Hematopoietic multipotent progenitor cell treated with erythropoietin and hydrocortisone succinate and interleukin-3 and kit ligand, for 4 days (in vitro differentiated cells): ENCODE measurements at places on chromosomes 5 and 9.

- DNase-seq = no peak
These were observed 337.8 kb downstream of the GADD45G start for GRCh38 chr9:89942643-89943042.

GRCh38 chr5:102959055-102959454 is 160.9 kb downstream of the GIN1 start:
- no peak for DNase-seq

GRCh38 chr5:178625679-178626483 is 969 bp downstream of the CLK4 start:
- DNase-seq = peak; percentile 71

DNA sequence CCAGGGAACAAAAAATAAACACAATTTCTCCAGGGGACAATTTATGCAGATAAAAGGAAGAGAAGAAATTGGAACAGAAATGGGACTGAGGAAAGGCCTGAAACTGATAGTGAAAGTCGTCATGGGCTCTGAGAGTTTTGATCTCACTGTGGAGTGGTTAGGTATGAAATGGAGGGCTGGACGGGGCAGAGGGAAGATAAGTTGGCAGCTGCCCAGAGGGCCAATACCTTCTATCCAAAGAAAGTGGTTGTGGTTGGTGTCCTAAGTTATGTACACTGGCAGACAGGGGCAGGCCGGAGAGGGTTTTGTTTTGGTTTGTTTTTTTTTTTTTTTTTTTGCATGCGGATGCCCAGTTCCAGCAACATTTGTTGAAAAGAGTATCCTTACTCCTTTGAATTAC is 46.1 kb downstream of the ZNF618 start:
- DNase-seq = peak; percentile 31

DNA sequence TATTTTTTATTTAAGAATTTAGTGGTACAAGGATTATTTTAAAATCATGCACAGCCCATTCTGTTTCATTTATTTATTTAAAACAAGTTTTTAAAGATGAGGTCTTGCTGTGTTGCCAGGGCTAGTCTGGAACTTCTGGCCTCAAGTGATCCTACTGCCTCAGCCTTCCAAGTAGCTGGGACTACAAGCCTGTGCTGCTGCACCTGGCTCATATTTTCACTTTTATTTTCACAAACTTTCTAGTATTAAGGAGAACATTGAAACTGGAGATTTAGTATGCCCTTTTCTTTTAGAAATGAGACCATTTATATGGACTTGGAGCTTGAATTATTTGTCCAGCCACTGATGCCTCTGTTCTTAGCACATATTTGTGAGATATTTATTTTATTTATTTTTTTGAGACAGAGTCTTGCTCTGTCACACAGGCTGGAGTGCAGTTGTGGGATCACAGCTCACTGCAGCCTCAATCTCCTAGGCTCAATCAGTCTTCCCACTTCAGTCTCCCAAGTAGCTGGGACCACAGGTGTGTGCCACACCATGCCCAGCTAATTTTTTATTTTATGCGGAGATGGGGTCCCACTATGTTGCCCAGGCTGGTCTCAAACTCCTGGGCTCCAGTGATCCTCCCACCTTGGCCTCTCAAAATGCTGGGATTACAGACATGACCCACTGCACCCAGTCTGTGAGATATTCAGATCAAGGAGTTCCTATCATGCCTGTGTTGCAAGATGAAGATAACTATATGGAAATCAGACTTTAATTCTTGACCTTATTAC is 7.4 kb downstream of the DMXL1 start:
- DNase-seq = no peak

DNA sequence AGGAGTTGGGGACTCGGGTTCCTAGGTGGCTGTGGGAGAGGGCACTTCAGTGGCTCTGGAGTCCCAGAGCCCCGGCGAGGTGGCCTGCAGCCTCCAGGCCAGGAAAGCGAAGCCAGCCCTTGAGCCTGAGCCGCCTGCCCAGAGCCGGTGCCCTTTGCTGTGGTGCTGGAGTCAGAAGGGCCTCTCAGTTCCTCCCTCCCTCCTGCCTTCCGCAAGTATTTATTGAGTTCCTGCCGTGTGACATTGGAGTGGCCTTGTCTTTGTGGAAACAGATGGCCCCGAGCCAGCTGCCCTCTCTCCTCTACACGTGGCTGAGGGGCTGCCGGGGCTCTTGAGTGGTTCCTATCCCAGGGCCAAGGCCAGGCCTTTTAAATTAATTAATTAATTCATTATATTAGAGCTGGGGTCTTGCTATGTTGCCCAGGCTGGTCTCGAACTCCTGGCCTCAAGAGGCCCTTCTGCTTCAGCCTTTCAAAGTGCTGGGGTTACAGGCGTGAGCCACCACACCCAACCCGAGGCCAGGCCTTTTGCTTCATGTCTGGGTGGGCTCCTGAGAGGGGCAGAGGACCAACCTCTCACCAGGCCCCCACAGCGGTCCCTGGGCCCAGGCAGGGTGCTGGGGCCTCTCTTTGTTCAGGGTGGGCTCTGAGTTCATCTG is 45.6 kb upstream of the IER5L start:
- no peak for DNase-seq

DNA sequence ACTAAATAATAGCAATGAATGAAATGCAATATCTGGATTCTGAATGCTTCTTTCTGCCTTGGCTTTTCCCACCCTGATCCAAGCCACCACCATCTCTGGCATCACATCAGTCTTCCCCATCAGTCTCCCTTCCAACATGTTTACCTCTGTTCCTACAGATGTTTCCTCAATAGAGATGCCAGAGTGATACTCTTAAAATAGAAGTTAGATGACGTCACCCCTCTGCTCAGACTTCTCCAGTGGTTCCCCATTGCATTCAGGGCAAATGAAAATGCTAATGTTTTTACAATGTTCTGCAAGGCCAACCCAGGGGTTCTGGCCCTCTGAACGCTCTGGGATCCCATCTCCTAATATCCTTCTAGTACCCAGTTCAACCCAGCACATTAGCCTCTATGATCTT is 305.8 kb downstream of the TRIM32 start:
- peak; percentile 31 for DNase-seq

DNA sequence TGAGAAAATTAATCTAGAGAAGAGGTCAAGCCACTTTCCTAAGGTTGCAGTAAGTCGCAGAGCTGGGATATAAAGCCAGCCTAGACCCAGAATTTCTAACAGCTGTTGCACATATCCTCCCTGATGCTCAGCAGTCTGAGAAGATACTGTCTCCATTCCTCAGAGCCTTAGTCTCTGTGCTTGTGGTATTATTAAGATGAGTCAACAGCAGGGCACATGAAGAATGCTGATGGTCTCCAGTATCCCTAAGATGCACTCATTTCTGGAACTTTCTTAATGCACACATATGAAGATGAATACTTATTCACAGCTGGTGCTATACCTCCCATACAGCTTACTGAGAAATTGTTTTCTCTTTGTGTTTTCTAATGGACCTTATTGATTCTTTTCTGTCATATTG is 32.5 kb downstream of the SGCD start:
- DNase-seq = no peak

GRCh38 chr5:41095324-41096101 is 24.4 kb upstream of the MROH2B start:
- no peak for DNase-seq

- peak; percentile 84 for DNase-seq
These were observed 12.0 kb upstream of the C9 start for GRCh38 chr5:39376293-39376714.

- DNase-seq = no peak
These were observed 4.4 kb upstream of the DIAPH1 start for GRCh38 chr5:141623186-141623585.

DNA sequence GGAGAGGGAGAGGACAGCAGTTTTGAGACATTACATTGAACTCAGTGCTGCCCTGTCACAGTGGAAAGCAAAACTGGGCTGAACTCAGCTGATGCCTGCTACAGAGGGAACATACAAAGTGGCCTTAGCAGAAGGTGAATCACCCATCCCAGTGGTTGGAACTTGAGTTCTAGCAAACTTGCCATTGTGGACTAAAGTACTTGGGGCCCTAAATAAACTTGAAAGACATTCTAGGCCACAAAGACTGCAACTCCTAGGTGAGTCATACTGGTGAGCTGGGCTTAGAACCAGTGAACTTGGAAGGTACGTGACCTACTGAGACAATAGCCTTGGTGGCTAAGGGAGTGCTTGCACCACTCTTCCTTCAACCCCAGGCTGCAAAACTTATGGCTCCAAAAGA is 155.7 kb upstream of the RIOK2 start:
- DNase-seq = no peak

GRCh38 chr5:35048910-35049309 is 1.2 kb upstream of the AGXT2 start:
- no peak for DNase-seq

DNA sequence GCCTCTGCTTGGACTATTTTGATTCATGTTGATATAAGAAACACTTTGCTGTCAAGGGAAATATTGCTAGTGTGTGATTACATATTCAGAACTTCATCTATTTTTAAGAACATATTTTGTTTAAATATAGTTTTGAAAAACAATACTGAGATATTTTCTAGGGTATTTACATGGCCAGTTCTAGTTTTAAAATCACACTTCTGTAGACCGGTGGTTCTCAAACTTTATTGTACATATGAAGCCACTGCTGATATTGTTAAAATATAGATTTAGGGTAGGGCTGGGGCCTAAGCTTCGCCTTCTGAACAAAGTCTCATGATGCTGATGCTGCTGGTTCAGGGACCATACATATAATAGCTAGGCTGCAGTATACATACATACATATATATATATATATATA is 1000.0 kb downstream of the PTPRD start:
- DNase-seq = no peak

GRCh38 chr9:37408933-37409710 is 13.4 kb upstream of the GRHPR start:
- DNase-seq = no peak

GRCh38 chr5:675871-676698 is 17.1 kb downstream of the TPPP start:
- DNase-seq = no peak

GRCh38 chr5:39186289-39186688 is 33.1 kb downstream of the FYB1 start:
- no peak for DNase-seq

DNA sequence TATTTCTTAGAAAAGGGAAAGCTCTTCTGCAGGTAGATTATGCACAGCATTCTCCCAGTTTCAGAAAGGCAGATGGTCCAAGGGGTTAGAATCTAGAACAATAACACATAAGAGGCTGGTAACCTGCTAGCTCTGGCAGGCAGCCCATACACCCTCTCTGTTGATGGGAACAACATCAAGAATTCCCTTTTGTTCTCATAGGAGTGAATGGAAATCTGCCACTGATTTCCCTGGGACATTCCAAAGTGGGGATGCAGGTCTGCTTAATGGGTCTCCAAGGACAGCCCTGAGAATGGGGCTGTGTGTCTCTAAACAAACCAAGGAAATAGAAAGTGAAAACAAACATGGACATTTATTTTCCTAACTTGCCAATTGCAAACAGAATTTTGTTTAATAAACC is 456.8 kb downstream of the EBF1 start:
- DNase-seq = no peak

DNA sequence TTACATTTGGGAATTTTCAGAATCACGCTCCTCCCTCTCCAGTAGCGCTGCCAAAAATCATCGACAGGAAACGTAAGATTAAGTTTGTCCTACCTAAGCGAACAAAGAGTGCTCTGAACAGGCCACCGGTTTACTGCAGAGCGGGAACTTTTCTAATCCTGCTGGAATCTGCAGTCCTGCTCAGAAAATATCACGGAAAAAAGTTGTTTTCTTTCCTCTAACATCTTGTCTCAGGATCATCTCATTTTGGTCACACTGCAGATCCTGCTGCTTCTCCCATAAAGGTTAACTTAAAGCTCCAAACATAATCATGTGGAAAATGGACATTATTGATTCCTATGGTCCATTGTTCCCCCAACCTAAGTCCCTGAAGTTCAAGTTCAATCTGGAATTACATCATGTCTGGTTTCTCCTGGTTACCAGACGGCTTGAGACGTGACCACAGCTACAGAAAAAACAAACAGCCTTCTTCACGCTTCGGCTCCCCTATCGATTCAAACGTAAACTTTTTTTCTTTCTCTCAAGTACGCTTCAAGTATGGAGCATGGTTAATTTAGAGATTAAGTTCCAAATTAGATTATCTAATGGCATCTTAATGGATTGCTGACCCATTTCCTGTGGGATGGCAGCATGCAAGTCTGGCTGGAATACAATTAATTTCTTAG is 217.6 kb downstream of the NFIB start:
- no peak for DNase-seq

- DNase-seq = no peak
These were observed 642.4 kb upstream of the C9orf72 start for GRCh38 chr9:28215536-28216299.

- DNase-seq = peak; percentile 58
These were observed 70.4 kb downstream of the MVB12B start for GRCh38 chr9:126397056-126397455.

DNA sequence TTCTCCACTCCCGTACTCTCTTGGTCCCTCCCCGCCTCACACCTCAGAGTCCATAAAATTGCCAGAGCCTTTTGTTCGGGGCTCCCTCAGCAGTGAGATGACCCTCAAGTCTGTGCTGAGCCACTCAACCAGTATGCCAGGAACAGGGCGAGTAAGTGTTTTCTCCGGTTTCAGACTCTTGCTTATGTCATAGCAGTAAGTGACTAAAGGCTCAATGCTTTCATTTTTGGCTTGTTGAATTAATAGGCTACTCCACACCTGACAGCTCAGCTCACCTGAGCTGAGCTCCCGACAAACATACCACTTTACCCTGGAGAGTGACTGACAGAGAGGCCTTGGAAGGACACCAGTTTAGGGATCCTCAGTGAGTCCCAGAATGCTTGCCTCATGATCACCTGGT is 30.5 kb downstream of the PCSK1 start:
- no peak for DNase-seq

DNA sequence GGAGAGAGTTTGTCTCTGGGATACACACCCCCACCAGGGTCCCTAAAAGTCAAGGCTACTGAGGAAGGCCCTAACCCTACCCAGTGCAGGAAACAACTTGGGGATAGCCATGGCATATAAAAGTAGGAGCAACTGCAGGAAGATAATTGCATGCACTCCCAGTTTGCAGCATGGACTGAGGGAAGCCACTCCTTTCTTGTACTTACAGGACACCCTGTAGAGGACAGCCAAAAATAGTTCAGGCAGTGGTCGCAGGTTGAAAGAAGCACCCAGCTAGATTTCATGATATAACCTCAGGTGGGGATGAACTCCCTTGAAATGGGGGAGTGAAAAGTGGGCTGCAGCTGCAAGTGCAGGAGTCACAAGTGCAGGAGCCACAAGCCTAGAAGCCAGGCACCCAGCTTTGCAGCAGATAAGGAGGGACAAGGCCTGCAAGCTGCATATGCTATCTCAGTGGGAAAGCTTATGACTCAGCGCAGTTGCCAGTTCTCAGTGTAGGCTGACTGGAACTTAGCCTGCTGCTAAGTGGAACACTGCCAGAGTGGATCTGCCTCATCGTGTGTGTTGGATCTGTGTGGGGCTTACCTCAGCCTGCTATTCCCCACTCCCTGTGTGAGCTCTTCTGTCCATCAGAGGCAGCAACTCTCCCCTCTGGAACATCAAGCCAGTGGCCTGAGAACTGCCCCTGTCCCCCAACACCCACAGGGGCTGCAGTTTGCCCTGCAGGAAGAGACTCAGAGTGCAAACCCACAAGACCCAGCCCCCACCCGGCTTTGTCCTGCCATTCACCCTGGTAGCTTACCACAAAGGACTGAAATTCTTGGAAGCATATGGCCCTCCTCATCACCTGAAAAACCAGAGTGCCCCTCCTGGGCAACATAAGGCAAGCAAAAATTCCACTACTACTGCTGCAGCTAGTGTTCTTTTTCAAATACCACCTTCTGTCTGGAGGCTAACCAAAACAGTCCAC is 42.7 kb downstream of the CYLC2 start:
- DNase-seq = peak; percentile 9
